ENCODE measurements at places on chromosomes 12 and 14.

- DNase-seq, result peak; percentile 93
Measured at GRCh38 chr14:50000380-50001150, 107.7 kb downstream of the ARF6 start.

DNA sequence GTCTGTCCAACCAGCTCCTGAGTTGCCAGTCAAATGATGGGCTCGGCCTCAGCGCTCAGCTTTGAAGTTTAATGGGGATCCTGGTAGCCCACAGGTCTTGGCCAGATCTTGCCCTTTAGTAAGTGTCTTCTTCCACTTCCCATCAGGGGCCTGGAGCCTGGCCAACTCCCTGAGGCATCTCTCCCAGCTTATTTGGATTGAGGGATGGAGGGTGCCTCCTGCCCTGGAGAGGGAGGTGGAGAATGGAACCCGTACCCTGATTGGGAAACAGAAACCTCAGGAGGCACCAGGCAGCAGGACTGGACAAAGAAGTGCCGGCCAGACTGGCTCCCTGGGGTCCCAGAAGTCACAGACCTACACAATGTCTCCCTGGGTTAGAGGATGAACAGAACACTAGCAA lies 40.5 kb upstream of the LTBP2 start:
- DNase-seq, result no peak

DNA sequence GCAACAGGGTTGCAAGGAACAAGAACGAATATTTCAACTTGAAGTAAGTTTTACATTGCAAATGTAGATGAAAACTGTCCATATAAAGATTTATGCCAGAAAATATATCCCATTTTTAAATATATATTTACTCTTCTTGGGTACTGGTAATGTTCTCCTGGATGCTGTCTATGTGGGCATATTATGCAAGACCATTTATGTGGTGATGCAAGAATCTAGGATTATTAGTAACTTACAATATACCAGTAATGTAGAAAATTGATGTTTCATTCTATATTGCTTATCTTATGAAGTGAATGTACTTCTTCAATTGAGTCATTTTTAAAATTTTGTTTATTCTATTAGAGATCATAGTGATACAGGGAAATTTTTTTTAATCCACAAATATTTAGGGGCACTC lies 25.1 kb downstream of the FGFR1OP2 start:
- DNase-seq, result peak; percentile 60

DNA sequence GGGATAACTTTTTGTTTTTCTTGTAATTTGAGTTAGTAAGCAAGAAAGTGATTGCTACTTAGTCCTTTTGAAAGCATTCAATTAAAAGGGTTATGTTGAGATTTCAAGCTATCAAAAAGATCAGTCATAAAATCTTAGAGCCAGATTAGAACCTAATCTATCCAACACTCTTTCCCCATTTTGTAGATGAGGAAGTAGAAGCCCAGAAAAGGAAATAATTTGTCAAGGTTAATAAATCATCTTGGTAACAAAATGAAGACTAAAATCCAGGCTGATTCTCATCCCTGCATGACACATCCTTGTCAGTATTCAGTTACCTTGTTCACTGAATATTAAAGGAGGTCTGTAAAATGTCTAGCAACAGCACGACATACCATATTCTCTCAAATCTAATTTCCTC lies 26.5 kb downstream of the PPP1R13B start:
- DNase-seq, result no peak

GRCh38 chr12:112116232-112117060 lies 7.9 kb upstream of the NAA25 start:
- DNase-seq, result no peak
